Activated T-helper 1 cell treated with anti-CD3 and anti-CD28 coated beads, Interleukin-12 subunit alpha, Interleukin-12 subunit beta, Interleukin-2, Interleukin-4 antibody, amounts not matched to agents 30 ng/mL and 10 ng/mL and 1 ng/mL, durations not matched to agents 14 hours and 24 hours and 36 hours (primary cell): ENCODE measurements at places on chromosomes 2 and 18.

DNA sequence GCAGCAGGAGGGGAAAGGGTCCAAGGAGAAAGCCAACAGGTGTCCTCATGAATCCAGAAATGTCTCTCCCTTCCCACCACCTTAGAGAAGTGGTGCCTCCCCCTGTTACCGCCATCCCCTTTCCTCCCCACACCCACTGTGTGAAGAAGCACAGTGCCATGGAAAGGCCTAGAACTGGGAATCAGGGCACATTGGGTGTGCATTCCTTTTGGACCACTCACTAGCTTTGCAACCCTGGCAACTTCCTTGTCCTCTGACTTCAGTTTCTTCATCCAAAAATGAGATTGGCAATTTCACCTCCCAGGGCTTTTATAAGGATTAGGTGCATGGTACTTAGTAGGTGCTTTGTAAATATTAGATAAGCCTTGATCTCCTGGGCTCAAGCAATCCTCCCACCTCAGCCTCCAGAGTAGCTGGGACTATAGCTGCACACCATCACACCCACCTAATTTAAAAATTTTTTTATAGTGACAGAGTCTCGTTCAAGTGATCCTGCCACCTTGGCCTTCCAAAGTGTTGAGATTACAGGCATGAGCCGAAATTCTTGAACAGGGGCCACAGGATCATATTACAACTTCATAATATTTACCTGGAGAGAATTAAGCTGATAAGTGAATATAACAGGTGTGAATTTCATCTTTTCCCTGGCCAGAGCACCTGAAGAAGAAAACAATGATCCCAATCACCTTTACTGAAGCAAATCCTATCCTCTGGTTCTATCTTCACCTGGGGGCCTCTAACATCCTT lies 97.9 kb upstream of the TAF1B start:
- no peak for DNase-seq

- DNase-seq = no peak
Observed at GRCh38 chr18:59910967-59911366, 11.2 kb downstream of the PMAIP1 start.

GRCh38 chr2:176614049-176614448 lies 344.8 kb downstream of the MTX2 start:
- no peak for DNase-seq

DNA sequence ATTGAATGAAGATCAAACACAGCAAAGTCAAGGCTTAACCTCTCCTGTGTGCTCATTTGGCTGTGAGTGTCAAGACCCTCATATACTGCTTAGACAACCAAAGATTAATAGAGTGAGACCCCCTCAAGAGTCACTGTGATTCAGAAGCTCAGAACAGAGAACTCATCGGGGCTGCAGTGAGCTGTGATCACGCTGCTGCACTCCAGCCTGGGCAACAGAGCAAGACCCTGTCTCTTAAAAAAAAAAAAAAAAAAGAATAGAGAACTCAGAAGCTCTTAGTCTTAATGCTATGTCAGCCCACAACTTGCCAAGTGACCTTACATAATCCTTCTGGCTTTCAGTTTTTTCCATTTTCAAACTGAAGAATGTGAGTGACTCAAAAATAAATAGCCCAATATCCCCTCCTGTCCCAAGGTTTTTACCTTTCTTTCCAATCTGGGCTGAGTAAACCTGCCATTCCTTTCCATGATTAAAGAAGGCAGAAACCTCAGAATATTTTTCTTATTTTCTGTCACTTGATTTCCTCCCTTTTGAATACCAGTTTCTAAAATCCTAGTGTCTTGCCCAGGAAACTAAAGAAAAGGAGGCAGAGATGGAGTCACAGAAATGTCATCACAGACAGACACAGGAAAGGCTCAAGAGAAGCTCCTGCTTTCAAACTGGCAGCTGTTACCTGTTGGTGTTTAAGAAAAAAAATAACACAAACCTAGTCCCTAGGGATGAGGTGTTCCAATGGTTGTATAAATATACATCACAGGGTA lies 102.4 kb downstream of the CACNB4 start:
- no peak for DNase-seq

- no peak for DNase-seq
Observed at GRCh38 chr2:201132518-201132917, 16.6 kb downstream of the CFLAR start.

- no peak for DNase-seq
Observed at GRCh38 chr2:38213619-38214167, 137.7 kb upstream of the CYP1B1 start.

DNA sequence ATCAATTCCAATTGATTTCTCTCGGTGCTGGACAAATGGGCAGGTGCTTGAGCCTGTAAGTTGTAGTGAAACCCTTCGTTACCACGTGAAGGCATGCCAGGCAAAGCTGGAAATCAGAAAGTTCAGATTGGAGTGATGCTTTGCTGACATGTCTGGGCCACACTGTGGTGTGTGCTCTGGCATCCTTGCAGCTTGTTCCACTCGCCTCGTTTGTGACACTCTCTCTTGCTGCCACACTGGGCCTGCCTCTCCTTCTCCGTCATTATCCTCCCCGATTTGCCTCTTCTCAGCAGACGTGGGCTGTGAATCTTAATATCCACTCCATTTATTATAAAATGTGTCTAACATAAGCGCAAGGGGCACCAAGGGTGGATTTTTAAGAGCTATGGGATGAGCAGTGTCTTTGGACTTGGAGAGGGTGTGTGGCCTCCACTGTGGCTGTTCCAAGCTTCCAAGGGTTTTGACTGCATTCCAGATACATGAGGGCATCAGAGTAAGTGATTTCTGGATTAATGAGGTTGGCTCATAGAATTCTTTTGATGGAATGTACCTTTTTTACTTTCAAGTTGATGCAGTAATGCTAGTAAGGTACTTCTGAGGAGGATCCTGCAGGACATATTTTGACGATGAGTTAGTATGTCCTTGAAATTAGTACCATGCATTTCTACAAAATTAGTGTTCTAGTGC lies 238.8 kb downstream of the TPGS2 start:
- DNase-seq = no peak

- no peak for DNase-seq
Observed at GRCh38 chr18:10789180-10789579, 263.4 kb downstream of the NAPG start.

DNA sequence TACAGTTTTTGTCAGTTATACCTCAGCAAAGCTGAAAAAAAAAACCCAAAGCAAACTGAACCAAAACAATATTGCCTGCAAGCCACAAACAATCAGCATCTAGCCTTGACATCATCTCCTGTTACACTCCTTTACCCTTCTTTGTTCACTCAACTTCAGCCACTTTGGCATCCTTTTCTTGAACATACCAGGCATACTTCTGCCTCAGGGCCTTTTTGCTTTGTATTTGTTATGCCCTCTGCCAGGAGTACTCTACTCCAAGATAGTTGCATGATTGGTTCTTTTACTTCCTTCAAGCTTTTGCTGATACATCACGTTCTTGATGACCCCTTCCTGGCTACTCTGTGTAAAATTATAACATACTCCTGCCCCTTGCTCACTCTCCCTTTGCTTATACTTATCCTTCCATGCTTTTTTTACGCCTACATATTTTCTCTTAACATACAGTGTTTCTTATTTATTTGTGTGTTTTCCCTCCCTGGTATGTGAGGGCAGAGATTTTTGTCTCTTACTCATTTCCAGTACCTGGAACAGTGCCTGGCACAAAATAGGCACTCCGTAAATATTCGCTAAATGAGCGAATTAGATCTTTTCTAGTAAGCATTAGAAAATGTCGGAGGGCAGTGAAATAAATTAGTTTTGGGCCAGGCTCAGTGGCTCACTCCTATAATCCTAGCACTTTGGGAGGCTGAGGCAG lies 12.7 kb downstream of the ABI2 start:
- DNase-seq = no peak

DNA sequence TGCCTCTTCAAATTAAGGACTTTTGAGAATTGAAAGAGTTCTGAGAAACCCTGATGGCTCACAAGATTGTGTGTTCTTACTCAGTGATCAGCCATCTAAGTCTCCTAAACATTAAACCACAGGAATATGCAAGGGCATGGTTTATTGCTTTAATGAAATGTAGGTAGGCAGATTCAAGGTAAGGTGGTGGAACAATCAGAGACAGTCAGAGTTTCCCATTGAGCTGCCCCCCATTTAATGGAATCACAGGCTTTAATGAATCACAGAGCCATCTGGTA lies 107.8 kb upstream of the LRATD1 start:
- no peak for DNase-seq

DNA sequence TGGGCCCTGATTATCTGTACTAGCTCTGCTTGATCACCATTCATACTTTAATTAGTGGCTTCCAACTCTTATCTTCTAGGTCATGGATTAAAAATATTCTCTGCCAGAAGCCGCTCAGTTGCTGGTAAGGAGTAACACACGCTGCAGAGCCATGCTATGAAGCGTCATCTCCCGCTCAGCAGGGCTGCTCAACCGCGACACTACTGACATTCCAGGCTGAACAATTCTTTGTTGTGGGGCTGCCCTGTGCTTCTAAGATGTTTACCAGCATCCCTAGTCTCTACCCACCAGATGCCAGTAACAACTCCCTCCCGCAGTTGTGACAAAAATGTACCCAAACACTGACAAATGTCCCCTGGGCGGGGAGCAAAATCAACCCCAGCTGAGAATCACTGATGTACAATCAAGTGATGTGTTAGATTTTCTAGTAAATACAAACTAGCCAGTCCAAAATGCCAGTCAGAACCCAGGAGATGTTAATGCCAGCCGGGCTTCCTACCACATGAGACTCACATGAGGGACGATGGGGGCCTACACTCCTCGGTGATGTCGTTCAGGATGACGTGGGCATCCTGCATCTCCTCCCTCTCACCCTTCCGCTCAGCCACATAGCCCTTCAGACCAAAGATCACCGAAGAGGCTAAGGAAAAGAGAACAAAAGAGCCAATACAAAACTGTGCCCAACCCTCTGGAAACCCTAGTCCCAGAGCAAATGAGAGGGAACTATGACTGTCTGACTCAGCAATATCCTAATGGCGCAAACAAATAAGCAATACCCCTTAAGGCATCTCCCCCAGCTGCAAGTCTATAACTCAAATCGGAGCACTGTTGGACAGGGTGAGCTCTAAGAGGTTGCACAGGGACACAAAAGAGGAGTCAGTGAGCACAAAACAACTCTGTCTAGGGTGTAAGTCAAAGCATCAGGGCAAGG lies 15.6 kb downstream of the ILKAP start:
- DNase-seq = no peak

- no peak for DNase-seq
Observed at GRCh38 chr18:10893196-10893595, 256.2 kb downstream of the PIEZO2 start.

DNA sequence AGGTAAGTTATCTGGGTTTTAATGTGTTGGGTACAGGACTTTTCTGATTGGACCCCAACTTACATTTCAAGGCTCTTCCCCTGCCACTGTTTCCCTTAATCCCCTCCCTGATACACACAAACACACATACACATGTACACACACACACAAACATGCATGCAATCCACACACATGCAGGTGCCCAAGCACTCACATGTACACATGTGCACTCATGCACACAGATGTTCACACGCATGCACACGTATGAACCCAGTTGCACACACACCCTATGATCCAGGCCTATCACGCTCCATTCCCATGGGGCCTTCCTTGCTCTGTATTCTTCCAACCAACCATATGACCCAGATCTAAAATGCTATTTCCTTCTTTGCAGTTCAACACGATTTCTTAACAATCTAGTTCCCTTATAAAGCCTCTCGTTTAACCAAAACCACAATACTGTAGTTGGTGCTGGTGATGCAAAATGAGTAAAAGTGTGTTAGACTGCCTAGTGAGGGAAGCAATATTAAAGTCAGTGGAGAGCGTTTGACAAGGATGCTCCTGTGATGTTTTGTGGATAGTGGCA lies 11.1 kb downstream of the SERPINB8 start:
- DNase-seq = no peak

GRCh38 chr2:127645395-127646291 lies at the start of gene GPR17:
Gene GPR17 (plus strand): TSS chr2:127646153. CDS start chr2:127650736, 4,583 bp downstream.
- DNase-seq = no peak

DNA sequence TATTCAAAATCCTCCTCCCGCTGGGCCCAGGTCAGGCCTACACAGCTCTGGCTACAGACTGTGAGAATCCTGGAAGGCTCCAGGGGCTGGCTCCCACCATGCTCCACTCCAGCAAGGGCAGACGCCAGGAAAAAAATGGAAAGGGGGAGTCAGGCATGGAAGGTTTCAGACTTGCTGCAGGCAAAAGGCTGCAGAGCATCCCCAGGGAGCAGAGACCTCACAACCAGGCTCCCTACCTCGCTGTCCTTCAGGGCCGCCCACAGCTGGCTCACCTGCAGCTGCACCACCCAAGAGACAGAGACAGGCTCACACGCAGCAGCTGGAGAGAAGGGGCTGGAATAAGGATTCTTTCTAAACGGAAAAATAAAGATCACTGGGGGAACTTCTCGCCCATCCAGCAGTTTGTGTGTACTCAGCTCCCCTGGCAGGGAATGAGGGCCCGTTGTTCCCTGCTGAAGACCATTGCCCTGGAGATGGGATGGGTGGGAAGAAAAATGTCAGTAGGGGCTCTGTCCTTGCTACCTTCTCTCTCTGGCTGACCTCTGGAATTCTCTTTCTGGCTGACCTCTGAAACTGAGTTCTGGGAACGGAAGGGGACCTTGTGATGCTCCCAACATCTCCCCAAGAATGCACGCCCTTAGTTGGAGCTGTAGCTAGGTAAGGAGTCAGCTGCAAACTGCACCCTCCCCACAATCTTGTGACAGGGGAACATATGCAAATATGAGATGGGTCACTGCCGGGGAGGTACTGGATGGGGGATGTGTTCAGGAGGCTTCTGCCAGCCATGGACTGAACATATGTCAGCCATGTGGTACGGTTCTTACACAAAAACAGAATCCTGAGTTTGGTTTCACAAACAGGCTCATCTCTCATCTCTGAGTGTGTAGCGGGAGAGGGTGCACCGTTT lies 34.5 kb downstream of the BCL2 start:
- no peak for DNase-seq

GRCh38 chr2:191758518-191759507 lies 80.9 kb downstream of the NABP1 start:
- peak; percentile 8 for DNase-seq

DNA sequence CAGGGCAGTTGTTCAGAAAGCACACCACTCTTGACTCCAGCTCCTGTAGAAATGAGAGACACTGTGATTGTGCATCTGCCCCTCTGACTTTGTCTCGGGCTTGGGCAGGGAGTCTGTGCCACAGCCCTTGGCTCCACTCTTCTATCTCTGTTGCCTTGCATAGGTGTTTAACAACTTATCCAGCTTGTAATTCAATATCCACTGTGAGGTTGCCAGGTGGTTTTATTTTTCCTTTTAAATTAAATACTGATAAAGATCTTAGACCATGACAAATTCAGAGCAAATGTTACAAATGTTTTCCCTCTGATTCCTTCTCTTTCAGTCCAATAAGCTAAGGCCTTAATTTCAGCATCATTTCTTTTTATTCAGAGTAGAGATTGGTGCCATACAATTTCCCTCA lies 421.7 kb downstream of the STK39 start:
- no peak for DNase-seq

DNA sequence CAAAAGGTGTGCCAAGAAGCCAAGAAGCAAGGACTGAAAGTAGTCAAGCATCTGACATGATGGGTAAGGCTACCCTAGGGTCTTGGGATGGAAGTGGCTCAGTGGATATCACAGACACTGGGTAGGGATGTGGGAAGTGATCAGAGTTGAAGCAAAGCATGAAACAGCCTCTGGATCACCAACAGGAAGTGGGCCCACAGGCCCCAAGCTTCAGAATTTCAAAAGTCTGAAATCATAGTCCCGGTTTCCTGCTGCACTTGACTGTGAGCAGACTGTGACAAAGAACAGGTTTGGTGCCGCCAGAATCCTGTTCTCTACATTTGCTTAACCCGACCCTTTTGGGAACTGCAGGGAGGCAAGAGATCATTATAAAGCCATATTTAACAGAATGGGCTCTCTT lies 57.4 kb downstream of the SP100 start:
- peak; percentile 9 for DNase-seq

- DNase-seq = no peak
Observed at GRCh38 chr18:28112056-28112470, 64.9 kb downstream of the CDH2 start.
